Tracheal epithelial cell (primary cell): ENCODE measurements at places on chromosomes 7 and 10. TPM values are rescaled to one million over a fixed set of nuclear protein-coding genes. Genes with fewer than 3 reads are reported as not detected.

FRMPD2 gene
- total RNA-seq, result 0.24 and 1.7 TPM in 2 replicates

NOLC1 gene
- 55.8 and 66.3 TPM in 2 replicates for total RNA-seq

GJC3 gene
- total RNA-seq, result 0.24 and 0.64 TPM in 2 replicates

DEPP1 gene
- 2.1 and 22.2 TPM in 2 replicates for total RNA-seq

VENTX gene
- total RNA-seq, result not detected in 2 replicates

FZD1 gene
- 3.6 and 4.1 TPM in 2 replicates for total RNA-seq

CFAP70 gene
- total RNA-seq, result 0.96 and 1.3 TPM in 2 replicates

ADCYAP1R1 gene
- not detected in 2 replicates for total RNA-seq
